ENCODE measurements at places on chromosomes 7 and 10.
A peak's percentile ranks its signal among the peaks of the same experiment; 100 is the strongest.

- DNase-seq, result no peak
These were observed 795.3 kb upstream of the CELF2 start for GRCh38 chr10:10222304-10222841.

GRCh38 chr7:10939237-10939910 lies 34.3 kb upstream of the PHF14 start:
- no peak for DNase-seq

GRCh38 chr10:121510201-121510771 lies 88.0 kb downstream of the FGFR2 start:
- no peak for DNase-seq

DNA sequence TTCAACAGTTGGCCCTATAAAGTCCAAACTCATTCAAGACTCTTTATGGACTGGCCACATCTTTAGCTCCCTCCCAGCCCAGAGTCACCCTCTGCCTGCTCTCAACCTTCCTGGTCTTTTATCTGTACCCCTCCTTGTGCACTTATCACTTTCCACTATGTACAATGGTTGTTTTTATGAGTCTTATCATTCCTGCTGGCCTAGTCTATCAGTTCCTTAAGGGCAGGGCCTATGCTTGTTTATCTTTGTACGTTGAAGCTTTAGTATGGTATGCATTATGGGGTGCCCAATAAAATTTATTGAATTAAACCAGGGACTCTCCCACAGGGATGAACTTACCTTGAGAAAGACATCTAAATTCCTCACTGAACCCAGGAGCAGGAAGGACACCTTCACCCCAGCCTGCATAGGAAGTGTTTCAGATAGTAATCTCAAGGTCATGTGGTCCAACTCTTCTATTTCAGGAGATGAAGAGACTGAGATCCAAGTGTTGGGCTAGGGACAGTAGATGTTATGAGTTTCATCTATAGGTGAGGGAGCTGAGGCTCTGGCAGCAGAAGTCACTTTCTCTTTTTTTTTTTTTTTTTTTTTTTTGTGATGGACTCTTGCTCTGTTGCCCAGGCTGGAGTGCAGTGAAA lies 13.3 kb upstream of the PDCD4 start:
- DNase-seq, result no peak

DNA sequence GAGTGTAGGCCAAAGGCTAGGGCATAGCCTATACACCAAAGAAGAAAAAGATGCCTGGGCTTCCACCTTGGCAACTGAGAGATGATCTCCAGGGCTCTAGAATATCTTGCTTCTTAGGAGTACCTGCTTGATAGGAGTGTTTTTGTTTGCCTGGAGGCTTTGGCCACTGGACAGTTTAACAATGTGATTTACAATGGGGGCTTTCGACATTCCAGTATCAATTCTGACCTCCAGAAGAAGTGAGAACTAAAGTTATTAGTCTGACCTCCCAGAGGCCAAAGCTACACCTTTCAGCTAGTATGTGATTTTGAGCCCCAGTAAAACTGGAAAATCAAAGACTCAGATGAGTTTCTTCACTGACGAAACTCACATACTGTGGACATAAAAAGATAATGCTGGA lies 96.1 kb downstream of the JMJD1C start:
- DNase-seq, result no peak

GRCh38 chr7:10239695-10240345 lies 733.9 kb upstream of the PHF14 start:
- no peak for DNase-seq

DNA sequence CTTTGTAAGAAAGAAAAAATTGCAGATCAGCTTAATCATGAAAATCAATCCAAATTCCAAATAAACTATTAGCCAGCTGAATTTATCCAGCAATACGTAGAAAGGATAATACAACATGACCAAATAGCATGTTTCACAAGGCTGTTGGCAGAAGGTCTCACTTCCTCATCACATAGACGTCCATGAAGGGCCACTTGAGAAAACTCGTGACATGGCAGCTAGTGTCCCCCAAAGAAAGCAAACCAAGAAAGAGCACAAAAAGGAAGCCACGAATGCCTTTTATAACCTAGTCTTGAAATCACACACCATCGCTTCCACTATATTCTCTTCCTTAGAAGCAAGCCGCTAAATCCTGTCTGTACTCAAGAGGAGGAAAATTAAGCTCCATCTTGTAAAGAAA lies 105.6 kb upstream of the NRBF2 start:
- no peak for DNase-seq

DNA sequence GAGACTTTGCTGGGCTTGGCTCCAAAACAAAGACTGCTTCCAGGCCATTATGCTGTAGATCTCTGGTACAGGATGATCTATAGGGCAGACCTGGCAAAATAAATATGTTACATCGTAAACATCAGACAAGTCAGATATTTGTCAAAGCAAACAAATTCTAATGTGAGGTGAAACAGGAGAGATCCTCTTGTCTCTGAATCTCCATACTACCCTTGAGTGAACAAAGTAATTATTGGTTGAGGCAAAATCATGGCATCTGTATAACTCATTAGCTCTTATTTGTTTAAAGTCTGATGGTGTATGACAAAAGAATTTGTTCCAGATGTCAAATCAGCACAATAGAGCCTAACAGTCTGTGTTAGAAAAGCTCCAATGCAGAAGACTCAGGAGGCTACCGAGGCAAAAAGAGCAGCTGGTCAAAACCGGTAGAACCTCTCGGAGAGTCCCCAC lies 1291.5 kb downstream of the TYW1 start:
- DNase-seq, result no peak

- no peak for DNase-seq
These were observed 20.4 kb downstream of the ZNF775 start for GRCh38 chr7:150399421-150400007.

DNA sequence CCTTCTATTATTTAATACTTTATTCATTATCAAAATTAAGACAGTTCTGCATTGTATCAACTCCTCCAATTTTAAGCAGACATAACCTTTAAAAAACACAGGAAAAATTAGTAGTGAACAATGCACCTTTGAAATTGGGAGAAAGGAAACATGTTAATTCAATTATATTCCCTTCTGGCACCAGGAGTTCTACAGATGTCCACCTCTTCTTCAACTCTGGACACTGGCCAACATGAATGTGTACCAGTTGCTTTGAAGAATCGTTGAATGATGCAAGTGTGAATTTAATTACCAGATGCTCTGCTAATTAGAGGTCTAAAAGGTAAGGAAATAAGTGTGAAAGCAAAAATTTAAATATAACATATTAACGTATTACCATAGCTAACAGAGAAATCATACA lies 206.7 kb upstream of the IGFBP3 start:
- no peak for DNase-seq

DNA sequence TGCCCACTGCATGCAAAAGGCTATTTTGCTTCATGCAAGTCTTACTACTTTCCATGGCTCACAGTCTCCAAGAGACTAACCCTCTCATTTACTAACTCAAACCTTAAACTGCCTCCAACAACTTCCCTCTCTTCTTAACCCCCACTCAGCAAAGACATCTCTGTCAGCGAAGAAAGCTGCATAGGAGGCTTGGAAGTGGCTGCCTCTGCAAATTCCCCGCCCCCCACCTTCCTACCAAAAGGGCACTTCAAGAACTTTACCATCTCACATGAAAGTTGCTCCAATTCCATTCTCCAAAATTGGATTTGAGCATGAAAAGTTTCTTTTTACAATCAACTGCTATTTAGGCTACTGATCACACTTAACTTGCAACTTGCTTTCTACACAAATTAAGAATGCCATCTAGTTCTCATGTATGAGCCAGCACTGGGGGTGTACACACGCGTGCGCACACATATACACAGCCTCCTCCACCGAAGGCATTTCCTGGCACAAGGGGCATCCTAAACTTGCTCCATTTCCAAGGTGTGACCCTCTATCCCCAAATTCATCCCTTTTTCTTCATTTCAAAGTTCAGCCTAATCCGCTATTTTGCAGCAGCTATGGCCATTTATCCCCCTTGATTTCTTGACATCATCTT lies 1.8 kb downstream of the CCDC6 start:
- no peak for DNase-seq

DNA sequence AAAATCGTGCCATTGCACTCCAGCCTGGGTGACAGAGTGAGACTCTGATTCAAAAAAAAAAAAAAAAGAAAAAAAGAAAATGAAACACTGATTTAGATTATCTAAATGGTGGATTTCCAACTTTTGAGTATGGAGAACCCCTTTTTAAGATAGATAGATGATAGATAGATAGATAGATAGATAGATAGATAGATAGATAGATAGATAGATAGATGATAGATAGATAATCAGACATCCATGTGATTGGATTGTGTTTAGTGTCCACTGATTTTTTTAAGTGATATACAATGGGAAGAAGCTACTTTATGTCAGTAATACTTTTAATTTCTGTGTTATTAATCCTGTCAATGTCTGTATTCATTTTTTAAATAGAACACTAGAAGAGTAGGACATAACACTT lies 6.0 kb downstream of the OIT3 start:
- no peak for DNase-seq

DNA sequence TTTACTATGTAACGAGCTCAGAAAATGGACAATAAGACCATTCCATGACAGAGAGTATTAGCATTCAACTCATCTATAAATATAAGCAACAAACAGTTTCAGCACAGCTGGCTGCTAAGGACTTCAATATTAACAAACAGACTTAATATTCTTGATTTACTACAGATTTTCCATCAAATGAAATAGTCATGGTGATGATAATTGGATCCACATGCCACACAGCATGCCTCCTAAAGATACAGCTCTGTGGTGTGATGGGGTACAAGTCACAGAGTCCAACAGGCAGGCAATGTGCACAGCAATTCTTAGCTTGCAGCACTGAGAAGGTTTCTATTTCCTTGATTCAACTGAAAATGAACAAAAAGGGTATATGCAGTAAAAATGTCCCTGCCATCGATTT lies 54.0 kb downstream of the DOCK4 start:
- DNase-seq, result no peak

DNA sequence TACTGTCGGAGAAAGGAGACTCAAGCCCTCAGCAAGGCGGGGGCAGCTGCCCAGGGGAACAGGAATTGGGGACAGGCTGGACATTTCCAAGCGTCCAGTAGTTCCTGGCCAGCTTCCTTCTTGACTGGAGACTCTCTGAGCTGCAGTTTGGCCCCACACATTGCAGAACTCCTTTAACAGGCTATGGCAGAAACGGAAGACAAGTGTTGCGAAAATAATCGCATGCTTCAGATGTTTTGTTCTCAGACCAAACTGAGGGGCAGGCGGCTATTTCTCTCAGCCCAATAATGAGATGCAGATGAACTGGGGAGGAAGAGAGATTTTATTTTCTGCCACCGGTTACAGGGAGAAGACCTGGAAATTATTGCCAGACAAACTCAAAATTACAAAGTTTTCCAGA lies 88.0 kb upstream of the PFKP start:
- no peak for DNase-seq

- no peak for DNase-seq
These were observed 207.9 kb upstream of the MYO3A start for GRCh38 chr10:25725917-25726716.

DNA sequence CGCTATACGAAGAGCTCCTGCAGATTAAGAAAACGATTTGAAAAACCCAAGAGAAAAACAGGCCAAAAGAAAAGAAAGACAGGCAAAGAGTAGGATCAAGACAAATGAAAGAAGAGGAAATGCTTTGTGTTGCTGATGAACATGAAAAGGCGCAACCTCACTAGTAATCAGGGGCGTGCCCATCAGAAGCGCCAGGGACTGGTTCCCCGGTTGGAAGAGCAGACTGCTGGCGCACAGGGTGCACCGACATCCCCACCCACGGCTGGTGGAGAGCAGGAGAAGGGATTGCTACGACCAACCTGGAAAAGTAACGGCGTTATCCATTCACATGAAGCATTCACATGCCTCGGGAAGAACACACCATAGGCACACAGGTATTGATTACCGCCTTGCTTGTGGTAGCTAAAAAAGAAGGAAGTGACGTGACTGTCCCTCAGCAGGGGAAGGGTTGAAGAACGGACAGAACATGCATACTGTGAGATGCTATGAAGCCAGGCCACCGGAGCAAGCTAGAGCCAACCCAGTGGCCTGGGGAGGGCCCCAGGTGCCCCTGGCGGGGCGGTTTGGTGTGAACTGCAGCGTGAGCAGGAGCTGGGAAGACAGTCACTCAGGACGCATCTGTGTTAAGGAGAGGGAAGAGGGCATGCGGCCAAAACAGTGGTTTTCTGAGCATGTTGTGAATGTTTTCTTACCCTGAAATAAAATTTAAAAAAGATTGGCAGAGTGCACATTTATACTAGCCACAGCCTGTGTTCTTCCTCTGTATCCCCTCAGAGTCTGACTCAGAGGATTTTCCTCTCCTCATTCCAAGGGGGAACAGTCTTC lies 18.3 kb downstream of the AGAP3 start:
- no peak for DNase-seq

GRCh38 chr7:2175091-2175490 lies 57.7 kb downstream of the MAD1L1 start:
- no peak for DNase-seq

GRCh38 chr10:70302292-70302691 lies 18.5 kb upstream of the NPFFR1 start:
- no peak for DNase-seq

DNA sequence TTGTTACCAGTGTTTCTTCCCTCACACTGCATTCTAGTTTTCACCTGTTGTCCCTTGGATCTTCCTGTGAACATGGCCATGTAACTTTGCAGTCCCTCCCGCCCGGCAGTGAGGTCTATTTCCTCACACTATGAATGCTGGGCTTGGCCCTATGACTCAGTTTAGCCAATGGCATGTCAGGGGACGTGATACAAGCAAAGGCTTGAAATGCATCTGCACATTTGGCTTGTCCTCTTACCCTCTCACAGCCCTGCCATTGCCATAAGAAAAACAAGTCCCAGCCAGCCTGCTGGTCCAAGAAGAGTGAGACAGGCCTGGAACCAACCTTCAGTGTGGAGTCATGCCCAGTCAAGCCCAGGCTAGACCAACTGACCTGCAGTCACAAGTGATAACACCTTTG lies 17.1 kb upstream of the EZH2 start:
- DNase-seq, result no peak

DNA sequence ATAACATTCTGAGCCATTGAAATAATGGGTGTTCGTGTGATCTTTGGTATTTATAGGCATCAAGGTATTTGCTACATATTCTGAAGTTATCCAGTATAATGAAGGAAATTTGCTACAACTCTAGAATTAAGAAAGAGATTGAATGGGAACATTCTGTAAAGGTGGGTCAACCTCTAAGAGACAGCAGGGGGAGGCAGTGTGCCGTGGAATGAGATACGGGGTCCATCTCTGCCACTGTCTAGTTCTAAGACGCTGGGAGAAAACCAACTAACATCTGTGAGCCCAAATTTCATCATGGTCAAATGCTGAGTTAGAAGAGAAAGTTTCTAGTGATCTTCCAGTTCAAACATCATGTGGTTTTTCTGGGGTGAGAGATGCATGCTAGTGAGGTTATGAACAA lies 368.9 kb downstream of the SORCS1 start:
- DNase-seq, result no peak

- no peak for DNase-seq
These were observed 636.3 kb downstream of the PARD3 start for GRCh38 chr10:34178756-34179155.

DNA sequence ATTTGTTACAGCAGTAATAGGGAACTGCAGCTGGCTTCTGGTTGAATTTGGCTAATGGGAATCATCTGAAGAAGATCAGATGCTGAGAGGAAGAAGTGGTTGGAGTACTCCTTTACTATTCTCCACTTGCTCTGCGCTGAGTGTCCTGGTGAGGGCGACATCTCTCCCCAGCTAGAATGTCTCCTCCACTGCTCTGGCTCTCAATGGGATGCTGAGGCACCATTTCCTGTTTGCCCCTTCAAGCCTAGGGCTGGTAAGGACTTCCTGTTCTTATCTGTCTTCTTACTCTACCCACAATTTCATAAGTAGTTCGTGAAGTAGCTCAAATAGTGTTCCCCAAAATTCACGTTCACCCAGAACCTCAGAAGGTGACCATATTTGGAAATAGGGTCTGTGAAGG lies 43.2 kb upstream of the TES start:
- peak; percentile 7 for DNase-seq

Measured in stimulated activated CD4-positive, alpha-beta T cell treated with anti-CD3 and anti-CD28 coated beads, Interleukin-4, amount 100 ng/mL, for 48 hours (primary cell).